ENCODE measurements at places on chromosomes 1 and 21.

DNA sequence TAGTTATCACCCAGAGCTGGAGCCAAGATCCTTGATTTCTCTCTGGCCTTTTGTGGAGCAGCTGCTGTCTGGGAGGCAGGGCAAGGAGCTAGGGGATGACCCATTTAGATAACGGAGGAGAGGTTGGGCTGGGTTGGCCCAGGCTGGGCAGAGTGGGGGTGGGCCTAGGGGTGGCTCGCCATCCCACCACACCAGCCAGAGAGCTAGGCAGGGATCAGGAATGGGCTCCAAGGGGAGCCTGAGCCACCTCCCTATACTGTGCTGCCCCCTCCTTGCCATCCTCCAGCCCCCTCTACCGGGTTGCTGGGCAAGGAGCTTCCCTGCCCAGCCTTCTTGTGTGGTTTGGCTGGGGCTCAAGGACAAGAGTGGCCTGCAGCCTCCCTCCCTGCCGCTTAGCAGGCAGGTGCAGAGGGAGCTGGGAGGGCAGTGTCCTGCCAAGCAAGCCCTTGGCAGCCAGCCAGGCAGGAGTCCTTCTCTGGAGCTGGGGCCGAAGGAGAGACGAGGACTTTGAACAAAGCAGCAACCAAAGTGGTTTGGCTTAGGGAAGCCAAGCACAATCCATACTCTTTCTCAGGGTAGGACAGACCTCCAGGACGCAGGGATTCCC, 4.1 kb downstream of the NUAK2 start:
- DNase-seq, result no peak

DNA sequence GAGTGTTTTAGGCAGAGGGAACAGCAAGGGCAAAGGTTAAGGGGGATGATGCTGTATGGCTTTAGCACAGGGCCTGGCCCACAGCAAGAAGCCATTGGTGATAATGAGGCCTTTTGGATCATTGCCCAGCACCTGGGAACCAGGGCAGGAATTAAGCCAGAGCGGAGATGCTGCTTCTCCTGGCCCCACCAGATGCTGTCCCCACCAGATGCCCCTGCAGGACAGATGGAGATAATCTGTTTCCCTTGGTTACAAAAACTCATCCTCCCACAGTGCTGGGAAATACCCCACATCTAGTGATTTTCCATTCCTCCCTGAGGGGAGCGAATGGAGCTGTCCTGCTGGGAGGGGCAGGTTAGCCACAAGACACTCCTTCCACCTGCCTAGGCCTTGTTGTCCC, 18.8 kb downstream of the OPRD1 start:
- DNase-seq, result no peak

DNA sequence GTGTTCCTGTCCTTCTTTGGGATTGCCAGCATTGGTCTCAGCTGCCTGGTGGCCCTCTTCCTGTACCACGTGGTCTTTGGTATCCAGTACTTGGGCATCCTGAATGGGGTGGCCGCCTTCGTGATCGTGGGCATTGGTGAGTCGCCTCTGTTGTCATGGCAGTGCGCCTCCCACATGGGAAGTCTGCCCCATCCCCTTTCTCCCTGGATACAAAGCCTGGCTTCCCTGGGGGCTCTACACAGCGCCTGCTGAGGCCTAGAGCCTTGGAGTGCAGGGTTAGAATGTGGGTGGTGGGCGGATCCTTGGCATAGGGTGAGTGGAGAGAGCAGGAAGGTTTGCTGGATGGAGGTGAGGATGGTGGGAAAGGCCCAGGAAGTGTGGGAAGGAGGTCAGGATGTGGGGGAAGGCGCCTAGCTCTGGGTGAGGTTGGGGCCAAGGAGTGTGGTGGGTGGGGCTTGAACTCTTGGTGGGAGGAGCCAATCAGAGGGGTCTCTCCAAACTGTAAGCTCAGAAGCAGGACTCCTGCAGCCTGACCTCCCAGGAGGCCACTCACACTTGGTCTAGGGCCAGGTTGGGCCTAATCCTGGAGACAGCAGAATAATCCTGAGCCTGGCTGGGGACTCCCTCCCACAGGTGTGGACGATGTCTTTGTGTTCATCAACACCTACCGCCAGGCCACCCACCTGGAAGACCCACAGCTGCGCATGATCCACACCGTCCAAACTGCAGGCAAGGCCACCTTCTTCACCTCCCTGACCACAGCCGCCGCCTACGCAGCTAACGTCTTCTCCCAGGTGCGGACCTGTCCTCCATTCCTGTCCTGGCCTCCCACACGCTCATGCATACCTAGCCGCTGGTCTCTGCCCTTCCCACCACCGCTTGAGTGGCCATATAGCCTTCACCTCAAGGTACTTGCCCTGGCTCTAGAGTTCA, 36.7 kb downstream of the DISP3 start:
- no peak for DNase-seq

DNA sequence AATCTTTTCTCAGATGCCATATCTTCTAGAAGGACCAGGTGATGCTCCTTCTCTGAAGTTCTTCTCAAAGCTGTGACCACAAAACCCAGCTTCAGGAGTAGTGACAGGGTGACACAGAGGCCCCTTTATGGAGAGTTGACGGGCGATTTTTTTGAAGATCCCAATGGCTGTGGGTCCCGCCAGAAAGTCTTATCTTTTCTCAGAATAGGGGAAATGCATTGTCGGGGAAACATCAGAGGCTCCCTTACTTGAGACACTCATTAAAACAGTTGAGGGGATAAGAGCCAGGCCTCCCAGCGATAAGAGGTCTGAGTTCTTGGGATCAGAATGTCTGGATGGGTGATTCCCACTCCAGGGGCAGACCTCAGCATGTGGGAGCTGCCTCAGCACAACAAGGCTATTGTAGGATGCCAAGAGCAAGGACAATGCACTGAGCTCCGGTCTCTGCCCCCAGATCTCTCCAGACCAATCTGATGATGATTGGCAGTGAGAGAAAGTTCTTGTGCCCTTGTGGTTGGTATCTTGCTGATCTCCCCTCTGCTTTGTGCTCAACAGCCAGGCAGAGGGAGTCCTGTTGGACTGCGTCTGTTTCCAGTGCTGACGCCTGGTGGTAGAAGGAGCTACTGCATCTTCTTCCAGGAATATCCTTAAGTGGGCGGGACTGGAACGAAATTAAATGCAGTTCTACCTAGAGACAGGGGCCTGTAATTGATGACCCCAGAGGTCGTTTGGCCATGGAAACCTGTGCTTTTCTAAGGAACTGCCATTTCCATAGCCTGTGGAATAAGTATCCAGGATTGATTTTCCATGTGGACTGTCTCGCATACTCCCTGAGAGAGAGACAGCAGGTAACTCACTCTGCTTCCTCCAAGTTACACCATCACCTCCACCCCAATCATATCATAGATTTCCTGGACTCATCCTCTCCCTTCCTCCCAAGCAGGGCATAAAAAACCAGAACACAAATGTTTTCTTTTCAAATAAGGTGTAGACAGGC, 6.8 kb upstream of the ACKR1 start:
- DNase-seq, result peak; percentile 22

GRCh38 chr1:39567302-39567701, 9.3 kb downstream of the PABPC4 start:
- no peak for DNase-seq

GRCh38 chr1:214429951-214430770, 121.2 kb downstream of the PTPN14 start:
- DNase-seq, result no peak

GRCh38 chr1:208988811-208989222, 594.7 kb upstream of the CAMK1G start:
- DNase-seq, result peak; percentile 33

- no peak for DNase-seq
These were observed 74.8 kb downstream of the WDR3 start for GRCh38 chr1:118004312-118004711.

DNA sequence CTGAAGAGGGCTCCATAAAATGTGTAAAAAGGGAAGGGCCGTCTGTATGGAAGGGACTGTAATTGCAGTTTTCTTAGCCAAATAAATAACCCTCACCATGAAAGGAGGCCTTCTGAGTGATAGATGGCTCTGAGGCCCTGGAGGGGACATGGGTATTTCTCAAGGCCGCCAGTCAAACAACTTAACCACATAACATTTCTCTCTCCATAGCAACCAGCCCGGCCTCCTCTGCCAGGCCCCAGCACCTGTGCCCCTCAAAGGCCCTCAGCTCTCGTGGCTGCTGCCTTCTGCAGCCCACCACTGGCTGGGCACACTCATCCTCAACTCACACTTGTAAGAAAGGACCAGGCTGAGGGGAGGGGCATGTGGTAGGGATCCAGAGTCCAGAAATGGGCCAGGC, 57.0 kb upstream of the GJB5 start:
- DNase-seq, result no peak

GRCh38 chr1:38527373-38527966, 332.1 kb downstream of the RRAGC start:
- peak; percentile 19 for DNase-seq

DNA sequence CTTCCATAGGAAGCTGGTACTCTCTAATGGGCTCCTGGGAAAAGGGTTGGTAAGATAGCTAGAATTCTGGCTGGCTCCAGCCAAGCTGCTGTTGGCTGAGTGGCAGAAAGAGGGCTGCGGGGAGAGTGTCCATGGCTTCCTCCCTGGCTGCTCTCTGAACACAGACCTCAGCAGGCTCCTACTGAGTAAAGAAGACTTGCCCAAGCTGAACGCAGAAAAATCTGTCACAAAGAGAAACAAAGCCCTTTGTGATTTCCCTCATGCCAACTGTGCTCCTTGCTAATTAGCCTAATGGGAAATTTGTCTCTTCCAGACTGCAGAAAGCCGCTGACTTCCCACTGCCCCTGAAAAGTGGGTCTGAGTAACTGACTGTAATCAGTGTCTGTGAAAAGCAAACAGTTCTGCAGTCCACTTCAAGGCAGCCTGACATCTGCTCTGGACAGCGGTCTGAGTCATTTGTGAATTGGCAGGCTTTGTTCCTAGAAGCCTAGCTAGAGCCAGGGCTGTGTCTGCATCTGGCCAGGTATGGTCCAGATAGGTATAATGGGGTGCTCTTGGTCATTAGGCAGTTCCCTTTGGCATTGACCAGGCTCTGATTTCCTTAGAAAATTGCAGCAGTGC, 282.8 kb downstream of the ZNF648 start:
- DNase-seq, result no peak

GRCh38 chr1:229093238-229093540, 177.7 kb upstream of the RAB4A start:
- no peak for DNase-seq

- no peak for DNase-seq
These were observed 1.1 kb upstream of the ST6GALNAC3 start for GRCh38 chr1:76073481-76073880.

DNA sequence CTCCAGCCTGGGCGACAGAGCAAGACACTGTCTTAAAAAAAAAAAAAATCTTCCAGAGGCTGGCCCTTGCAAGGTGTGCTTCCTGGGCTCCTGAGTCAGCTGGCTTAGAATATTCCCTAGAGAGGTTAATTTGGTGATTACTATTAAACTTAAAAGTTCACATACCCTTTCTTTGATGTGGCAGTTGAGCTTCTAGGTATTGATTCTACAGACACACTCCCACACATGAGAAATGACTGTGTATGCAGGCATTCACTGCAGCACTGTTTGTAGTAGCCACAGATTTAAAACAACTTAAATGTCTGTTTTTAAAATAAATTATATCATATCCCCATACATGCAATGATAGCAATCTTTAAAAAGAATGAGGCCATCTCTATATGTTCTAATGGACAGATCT, 93.4 kb downstream of the GDAP2 start:
- DNase-seq, result no peak

- no peak for DNase-seq
These were observed 32.5 kb downstream of the WNT3A start for GRCh38 chr1:228039006-228039903.

DNA sequence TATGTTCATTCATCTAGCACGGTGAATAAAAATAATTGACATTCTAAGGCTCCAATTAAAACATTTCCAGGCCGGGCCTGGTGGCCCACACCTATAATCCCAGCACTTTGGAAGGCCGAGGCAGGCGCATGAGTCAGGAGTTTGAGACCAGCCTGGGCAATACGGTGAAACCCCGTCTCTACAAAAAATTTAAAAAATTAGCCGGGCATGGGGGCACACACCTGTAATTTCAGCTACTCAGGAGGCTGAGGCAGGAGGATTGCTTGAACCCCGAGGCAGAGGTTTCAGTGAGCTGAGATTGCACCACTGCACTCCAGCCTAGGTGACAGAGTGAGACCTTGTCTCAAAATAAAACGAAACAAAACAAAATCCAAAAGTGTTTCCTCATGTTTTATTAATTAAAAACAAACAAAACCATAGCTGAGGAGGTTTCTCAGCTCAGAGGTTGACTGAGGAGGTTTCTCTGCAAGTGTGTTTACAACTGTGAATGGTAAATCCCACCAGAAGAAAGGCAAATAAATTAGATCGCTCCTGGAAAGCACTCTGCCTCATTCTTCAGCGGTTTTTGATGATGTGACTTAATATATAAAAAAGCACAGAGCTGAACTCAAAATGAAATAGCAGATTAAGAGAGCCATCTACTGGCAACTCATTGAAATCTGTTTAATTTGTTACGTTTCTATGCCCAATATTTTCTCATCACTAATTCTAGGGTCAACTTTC, 37.7 kb upstream of the ATG4C start:
- DNase-seq, result peak; percentile 33

DNA sequence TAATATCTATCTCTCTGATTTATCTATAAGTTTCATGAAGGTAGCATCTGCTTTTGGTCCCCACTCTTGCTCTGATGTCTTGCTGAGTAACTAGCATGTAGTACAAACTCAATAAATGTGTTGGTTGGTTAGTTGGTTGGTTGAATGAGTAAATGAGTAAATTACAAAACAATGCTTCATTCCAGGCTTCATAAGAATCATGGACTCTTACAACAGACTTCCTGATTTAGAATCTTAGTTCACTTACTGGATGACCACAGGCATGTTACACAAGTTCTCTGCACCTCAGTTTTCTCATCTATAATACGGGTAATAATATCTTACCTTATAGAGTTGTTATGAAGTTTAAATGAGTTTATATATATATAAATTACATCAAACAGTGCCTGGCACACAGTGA, 98.6 kb downstream of the ZNF281 start:
- DNase-seq, result no peak

GRCh38 chr1:100476735-100477290, 61.1 kb upstream of the GPR88 start:
- no peak for DNase-seq

DNA sequence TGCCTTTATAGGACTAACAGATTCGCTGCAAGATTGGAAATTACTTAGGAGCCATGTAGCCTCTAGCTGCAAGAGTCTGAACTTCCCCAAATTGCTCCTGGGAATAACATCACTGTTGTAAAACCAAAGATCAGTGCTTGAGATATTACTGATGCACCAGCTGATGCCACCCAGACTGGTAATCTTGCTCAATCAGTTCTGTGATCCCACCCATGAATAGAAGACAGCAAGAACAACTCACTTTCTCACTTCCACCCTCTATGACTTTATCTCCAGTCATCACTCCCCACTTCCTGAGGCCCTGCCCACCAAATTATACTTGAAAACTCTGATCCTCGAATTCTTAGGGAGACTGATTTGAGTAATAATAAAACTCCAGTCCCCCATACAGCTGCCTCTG, 1011.1 kb downstream of the PLA2G4A start:
- no peak for DNase-seq
